Activated T-helper 1 cell treated with Interleukin-2 at 50 U/mL for 16 hours (primary cell): ENCODE measurements at places on chromosomes 12 and 14.

GRCh38 chr12:26374934-26375680 lies 179.7 kb downstream of the SSPN start:
- DNase-seq = no peak

GRCh38 chr14:71550367-71550766 lies 381.9 kb upstream of the RGS6 start:
- no peak for DNase-seq

- no peak for DNase-seq
These were observed 173.0 kb downstream of the CALM1 start for GRCh38 chr14:90569606-90570387.

DNA sequence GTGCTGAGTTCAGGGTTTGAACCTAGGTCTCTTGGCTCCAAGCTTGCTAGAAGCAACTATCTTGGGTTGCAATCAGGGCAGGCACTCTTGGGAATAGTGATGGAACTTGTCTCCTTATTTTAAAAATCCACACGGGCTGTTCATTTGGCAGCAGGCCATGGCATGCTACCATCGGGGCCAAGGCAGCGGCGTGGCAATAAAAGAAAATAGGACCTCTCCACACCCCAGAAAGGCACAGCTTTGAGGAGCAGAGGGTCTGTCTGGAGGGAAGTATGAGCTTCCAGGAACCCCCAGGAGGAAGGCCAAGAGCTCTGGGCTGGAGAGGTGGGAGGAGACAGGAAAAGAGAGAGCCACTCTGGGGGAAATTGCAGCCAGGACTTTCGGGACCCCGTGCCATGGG lies 15.3 kb downstream of the RPS6KL1 start:
- no peak for DNase-seq

GRCh38 chr12:55829967-55830600 lies 697 bp upstream of the DNAJC14 start:
- DNase-seq = peak; percentile 7

- no peak for DNase-seq
These were observed 135.6 kb upstream of the MAX start for GRCh38 chr14:65237941-65238340.

DNA sequence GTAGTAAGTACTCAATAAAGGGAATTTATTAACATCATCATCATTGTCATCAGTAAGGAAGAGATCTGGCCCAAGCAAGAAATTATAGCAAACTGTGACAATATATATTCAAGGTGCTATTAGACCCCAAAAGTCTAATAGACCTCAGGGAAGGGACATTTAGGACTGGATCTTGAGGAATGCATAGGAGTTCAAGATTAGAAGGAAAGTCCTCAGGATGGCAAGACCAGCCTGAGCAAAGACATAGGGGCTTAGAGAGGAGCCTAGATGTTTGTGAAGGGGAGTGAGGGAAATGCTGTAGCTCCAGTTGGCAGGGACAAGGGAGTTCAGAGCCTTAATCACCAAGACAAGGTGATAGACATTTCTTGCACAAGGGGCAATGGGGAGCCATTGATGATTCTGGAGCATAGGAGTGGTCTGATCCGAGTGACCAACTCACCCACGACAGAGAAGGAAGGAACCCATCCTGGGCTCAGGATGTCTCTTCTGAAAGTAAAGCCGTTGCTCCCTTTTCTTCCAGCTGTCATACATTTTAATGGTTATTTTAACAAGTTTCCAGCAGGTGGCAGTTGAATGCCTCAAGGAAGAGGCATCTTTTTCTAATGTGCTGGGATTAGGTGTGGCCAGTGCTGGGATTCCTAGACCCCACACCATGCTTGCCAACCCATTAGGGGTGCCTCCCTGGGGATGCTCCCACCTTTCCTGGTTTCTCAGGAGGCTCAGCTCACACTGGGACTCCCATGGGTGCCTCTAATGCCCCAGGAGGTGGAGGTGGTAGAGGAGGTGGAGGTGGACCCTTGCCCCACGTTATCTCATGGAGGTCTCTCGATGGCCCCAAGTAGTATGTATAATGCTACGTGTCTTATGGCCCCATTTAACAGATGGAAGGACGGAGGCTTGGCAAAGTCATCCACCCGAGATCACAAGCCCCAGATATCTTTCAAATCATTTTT lies 37.8 kb downstream of the PHETA1 start:
- no peak for DNase-seq

DNA sequence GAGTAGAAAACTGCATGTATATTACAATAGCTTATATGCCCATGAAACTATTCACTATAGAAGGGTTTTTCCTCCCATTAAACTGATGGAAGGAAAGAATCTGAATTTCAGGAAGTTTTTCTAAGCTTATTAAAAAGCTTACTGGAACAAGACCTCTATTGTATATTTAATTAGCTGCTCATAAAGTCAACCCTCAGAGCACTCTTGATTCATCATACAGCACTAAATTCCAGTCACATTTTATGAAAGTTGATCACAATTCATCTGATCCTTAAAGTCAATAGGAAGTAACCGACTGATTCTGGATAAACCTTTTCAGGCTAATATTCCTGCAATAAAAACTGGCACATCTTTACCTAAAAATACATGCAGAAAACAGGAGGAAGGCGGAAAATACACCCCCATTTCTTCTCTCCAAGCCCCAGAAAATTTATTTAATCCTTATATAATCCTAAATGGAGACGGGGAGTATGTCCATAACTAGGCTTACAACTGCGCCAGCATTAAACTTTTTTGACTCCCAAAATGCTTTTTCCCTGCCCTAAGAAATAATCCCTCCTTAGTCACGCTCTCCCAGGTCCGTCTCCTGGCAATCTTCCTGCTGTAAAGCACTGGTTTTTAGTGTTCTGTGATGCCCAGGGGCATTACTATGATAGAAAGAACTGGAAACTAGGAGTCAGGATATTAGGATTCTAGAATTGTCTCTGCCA lies 35.3 kb downstream of the DICER1 start:
- DNase-seq = no peak

- DNase-seq = no peak
These were observed 77.4 kb downstream of the SCARB1 start for GRCh38 chr12:124786061-124786964.

- no peak for DNase-seq
These were observed 6.3 kb downstream of the MSI1 start for GRCh38 chr12:120362516-120363273.

GRCh38 chr14:37411079-37411735 lies 183.8 kb downstream of the FOXA1 start:
- DNase-seq = no peak

GRCh38 chr12:6437586-6437985 lies 7.2 kb upstream of the CD27 start:
- no peak for DNase-seq
